ENCODE measurements at places on chromosomes 3 and 15. TPM values are rescaled to one million over a fixed set of nuclear protein-coding genes. Genes with fewer than 3 reads are reported as not detected.
A peak's percentile ranks its signal among the peaks of the same experiment; 100 is the strongest.

Gene CHST2
- 99.4 TPM for total RNA-seq

- no peak for DNase-seq
Measured at GRCh38 chr3:171806200-171807128, 3.8 kb downstream of the PLD1 start.

DNA sequence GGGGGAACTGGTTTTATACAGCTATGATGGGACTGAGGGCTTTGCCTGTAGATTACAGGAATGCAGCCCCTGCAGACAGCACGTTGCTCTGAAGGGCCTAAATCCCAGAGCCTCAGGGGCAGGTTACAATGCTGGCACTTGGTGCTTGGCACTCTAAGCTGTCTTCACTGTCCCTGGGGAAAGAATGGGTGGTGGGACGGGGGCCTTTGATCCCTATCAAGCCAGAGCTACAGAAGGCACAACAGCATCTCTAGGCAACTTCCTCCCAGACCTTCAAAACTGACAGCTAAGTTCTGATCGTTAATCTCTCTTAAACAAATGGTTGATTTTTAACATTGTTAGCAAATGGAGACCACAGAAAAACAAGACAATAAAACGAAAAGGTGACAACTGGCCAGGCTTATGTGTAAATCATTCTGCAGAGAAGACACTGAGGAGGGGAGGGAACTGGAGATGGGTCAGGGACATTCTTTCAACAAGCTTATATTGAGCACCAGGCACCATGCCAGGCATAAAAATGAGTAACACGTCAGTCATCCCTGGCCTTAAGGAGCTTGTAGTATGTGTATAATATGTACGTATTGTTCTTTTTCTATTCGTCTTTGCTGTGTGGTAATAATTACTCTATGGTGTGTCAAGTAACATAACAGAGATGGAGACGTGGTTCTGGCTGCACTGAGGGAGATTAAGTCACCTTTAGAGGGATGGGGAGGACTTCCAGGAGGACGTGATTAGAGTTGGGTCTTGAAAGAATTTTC is 49.1 kb downstream of the CA12 start:
- no peak for DNase-seq

Gene B3GNT5
- total RNA-seq: 3.0 TPM

Gene ARNT2
- 1.5 TPM for total RNA-seq

Gene GPR176
- 43.6 TPM for total RNA-seq

DNA sequence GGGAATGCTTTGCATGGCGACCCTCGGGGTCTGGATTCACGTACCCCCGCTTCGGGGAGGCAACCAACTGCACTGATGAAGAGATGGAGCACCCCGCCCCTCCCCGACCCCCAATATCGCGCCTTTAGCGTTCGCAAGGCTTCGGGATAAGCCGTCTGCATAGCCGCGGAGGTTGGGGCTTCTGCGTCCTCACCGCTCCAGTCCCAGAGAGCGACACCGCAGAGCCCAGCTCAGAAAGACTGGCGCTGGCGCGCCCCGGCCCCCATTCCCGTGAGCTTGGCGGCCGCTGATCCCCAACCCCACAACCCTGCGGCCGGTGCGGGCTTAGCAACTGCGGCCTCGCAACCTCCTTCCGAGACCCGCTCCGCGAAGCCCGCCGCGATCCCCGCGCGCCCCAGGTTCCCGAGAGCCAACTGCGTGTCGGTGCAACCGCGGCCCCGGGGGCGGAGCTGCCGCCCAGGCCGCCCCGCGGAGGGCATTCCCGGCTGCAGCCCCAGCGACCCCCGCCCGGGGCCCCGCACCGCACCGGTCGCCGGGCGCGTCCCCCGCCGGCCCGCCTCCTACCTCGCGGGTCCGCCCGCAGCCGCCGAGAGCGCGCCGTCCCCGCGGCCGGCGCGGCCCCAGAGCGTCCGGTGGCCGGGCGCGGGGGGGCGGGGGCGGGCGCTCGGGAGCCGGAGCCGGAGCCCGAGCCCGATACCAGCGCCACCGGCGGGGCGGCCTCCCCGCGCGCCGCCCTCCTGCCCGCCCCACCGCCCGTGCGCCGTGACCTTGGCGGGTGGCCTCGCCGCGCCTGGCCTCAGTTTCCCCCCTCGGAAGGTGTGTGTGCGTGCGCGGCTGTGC is 79.5 kb downstream of the IQSEC1 start:
- DNase-seq: peak; percentile 88

Gene APOD
- total RNA-seq: not detected

DNA sequence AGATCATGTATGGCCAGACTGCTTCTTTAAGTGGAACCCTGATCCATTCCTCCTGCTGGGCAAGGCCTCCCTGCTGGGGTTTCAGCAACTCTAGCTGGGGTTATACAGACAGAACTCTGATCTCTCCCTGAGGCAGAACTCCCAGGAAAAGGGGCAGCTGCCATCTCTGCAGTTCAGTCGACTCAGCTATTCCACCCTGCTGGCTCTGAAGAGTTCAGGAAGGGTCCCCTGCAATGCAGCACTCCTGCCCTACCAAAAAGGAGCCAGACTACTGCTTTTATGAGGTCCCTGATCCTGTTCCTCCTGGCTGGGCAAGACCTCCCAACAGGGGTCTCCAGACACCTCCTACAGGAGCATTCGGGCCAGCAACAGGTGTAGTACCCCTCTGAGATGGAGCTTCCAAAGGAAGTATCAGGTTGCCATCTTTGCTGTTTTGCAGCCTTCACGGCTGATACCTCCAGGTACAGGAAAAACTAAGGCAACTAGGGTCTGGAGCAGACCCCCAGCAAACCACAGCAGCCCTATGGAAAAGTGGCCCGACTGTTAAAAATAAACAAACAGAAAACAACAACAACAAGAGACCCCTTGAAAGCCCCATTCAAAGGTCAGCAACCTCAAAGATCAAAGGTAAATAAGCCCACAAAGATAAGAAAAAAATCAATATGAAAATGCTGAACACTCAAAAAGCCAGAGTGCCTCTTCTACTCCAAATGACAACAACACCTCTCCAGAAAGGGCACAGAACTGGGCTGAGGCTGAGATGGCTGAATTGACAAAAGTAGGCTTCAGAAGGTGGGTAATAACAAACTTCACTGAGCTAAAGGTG is 14.2 kb upstream of the CP start:
- DNase-seq: no peak

Gene DOCK3
- 2.0 TPM for total RNA-seq

DNA sequence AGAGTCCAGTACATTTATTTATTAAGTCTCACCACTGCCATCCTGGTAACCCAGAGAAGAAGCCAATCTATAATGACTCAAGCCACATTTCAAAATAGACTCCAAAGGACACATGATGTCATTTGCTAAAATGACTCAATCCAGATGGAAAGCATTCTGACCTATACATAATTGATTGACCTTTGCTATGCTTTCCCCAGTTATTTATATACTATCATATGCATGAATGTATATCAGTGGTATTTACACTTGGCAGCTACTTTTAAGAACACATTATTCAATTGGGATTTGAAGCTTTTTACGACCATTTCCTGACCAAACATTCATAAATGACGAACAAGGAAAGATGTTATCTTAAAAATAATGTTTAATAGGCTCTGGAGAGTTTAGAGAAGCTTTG is 297.2 kb downstream of the FHIT start:
- no peak for DNase-seq

GRCh38 chr15:90828111-90828510 is 40.3 kb upstream of the FURIN start:
- DNase-seq: peak; percentile 60

DNA sequence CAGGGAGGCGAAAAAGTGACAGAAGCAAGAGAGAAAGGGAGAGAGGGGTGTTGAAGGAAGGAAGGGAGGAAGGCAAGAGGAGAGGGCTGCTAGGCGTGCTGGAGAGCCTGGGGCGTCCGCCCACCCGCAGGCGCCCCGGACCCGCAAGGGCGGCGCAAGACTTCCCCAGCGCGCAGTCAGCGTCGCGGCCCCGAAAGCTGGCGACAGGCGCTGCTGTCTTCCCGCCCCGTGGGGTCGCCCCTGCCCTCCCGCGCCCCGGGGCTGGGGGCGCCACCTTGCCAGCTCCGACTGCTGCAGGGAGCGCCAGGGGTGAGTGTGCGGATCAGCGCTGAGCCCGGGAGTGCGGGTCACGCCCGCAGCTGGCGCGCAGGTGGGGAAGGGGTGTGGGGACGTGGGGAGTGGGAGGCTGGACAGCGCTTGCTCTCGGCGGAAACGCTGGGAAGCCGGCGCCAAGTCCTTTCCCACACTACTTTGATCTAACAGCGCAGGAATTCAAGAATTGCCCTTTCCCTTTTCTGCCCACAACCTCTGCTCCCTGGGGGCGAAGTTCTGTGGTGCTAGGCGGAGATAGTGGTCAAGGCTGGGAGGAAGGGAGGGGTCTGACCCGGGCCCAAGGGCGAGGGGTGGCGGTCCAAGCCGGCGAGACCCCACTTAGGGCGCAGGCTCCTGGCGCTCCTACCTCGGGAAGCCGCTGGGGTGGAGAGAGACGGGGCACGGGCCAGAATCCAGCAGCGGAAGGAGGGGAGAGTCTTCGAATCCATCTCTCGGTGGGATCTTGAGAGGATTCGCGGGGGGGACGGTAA is 266.1 kb downstream of the CGGBP1 start:
- DNase-seq: peak; percentile 75

GRCh38 chr3:124787476-124788195 is 57.4 kb downstream of the UMPS start:
- DNase-seq: no peak

GRCh38 chr15:40769274-40770146 is at the start of gene C15orf62:
Gene C15orf62, plus strand, starts transcription at chr15:40769980. Its CDS starts 516 bp downstream, at chr15:40770496.
- peak; percentile 54 for DNase-seq

GRCh38 chr15:70227147-70227546 is 129.4 kb upstream of the TLE3 start:
- peak; percentile 29 for DNase-seq

GRCh38 chr3:29408676-29409075 is 127.8 kb downstream of the RBMS3 start:
- DNase-seq: no peak

DNA sequence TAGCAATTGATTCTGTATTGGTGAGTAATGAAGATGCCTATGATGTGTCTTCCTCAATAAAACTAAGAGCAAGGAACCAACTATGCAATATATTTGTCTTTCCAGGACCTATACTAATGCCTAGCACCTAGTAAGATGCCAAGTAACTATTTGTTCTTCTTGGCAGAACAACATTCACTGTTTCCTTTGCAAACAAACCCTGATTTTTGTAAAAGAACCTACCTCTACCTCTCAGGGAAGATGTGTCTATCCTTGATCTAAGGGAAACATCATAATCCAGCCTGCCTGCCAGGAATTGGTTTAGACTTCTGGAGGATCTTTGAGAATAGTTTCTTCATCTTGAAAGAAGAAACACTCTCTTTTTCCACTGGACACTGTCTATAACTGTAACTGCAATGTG is 3.8 kb upstream of the ADPRH start:
- DNase-seq: no peak

Gene CKMT1B
- 24.2 TPM for total RNA-seq
